ENCODE measurements at places on chromosomes 4 and X. TPM values are rescaled to one million over a fixed set of nuclear protein-coding genes. Genes with fewer than 3 reads are reported as not detected.

NEUROG2 gene
- not detected for total RNA-seq

CXorf65 gene
- total RNA-seq, result not detected

CXorf49 gene
- total RNA-seq, result not detected

PRR32 gene
- not detected for total RNA-seq

LRRC66 gene
- total RNA-seq, result 0.36 TPM

Data from endothelial cell of coronary artery (primary cell).